Stimulated activated CD8-positive, alpha-beta memory T cell treated with anti-CD3 and anti-CD28 coated beads, Interleukin-12 subunit alpha, Interleukin-12 subunit beta, amount 100 ng/mL, for 1 hour (primary cell): ENCODE measurements at places on chromosomes 1 and 21.

GRCh38 chr1:59596956-59597355 is 217.8 kb upstream of the HOOK1 start:
- DNase-seq, result no peak

- no peak for DNase-seq
Observed at GRCh38 chr1:21123287-21123948, 53.3 kb downstream of the EIF4G3 start.

DNA sequence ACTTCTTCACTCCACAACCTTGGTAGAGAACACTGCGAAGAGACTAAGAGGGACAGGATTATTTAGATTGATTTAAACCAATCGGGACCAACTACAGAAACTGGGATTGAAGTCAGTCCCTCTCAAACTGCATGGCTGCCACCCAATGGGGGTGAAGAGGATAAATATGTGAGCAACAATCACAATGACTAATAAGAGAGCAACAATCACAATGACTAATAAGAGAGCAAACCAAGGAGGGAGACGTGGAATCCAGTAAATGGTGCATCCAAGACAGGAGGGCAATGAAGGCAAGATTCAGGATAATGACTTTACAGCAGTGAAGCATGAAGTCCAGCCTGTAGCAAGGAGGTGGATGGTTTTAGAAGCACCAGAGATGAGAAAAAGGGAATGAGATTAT is 322.8 kb downstream of the TTLL7 start:
- DNase-seq, result no peak

DNA sequence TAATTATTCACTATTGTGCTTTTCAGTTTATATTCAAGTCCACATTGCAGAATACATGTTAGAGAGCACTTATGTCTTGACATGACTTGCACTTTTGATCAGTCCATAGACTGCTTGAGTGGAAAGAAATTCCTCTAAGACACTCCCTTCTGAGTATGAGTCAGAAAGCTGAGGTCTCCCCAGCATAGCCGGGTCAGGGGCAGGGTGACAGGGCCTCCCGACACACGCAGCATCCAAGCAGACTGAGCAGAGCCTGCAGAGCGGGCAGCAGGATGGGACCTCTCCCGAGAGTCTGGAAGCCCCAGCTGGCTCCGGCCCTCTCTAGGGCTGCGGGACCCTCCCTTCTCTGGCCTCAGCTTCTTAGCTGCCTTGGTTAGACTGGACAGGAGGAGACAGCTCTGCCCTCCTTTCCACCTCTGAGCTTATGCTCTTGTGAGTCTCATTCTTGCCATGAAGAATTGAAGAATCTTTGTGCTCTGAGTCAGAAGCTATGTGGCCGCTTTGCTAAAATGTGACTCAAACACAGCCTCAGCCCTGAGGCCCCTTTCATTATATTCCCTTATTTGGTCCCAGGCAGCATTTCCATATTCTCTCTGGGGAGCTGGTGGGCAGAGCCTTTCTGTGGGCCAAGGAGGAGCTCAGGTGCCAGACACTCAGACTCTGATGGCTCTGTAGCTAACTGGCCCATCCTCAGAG is 11.2 kb upstream of the CAPN2 start:
- no peak for DNase-seq

DNA sequence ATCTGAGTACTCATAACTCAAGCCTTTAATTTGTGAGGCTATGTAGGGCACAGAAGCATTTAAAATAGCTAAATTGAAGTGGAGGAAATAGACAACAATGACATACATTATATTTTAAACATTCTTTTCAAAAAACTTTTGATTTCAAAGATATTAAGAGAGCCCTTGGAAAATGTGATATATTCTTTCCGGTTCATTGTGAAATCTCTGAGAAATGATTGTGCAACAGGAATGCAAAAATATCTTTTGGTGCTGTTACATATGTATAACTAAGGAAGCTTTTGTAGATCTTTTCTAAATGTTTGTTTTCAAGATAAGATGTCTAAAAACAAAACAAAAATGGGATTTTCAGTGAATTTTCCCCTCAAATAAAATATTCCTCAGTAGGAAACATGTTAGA is 185.2 kb downstream of the LEPR start:
- DNase-seq, result no peak

DNA sequence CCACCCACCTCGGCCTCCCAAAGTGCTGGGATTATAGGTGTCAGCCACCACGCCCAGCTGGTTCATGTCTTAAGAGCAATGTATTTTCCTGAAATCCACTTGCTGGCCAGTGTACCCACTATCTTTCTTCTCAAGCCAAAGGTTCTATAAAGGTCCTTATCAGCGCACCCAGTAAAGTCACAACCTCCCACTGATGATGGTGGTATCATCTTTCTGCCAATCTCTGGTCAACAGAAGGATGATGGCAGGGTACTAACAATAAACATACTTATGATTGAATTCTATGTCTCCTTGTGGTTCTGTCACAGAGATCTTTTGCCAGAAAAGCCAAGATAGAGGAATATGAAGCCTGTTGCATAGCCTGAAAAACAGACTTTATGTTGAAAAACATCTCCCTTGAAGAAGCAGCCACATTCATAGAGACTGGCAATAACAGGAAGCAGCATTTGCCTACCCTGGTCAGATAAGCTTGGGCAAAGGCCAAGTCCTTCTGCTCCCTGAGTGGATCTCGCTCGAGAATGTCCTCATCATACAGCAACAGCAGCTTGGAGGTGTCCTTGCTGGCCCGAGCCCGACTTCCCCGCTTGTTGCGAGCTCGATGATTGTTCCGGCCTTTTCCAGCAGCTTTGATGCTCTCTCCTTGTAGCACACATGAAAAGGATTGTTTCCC is 73.0 kb downstream of the DAP3 start:
- DNase-seq, result no peak

GRCh38 chr1:68166348-68166747 is 66.0 kb downstream of the WLS start:
- DNase-seq, result no peak

- DNase-seq, result no peak
Observed at GRCh38 chr1:59541161-59541560, 244.3 kb downstream of the FGGY start.

DNA sequence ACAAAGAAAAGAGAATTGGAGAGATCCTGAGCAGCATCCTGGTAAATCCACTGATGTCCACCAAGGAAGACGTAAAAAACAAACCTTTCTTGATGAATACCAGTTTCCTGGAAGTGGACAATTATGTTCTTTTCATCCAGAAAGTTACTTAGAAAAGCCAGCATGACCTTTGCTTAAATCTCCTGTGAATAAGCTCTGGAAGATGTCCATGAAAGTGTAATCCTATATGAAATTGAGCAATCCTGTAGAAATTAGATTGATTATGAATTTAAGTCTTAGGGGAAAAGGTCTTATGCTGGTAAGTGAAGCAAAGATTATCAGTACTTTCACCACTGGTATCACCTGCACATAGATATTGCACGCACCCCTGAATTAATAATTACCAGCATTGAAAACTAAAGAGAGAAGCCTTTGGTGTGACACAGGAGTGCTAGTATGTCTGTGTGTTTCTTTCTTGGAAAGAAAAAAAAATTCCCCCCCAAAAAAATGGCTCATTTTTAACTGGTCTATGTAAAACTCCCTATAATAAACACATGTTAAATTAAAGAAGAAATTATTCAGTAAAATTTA is 164.5 kb upstream of the LHX8 start:
- DNase-seq, result no peak

DNA sequence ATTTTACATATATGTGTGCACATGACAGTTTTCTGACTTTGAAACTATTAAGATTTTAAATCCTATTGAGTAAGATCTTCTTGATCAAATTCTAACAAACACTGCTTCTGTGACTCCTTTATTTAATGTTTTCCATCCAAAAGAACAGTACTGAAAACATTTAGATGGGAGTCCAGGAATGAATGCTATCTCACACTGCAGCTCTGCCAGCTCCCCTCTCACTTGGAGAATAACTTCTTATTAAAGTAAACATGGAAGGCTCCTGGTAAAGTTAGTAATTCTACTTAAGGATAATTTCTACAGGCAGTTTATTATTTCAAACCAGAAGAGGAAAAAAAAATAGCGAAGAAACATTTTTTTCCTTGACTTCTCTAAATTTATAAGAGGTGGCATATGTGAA is 349.1 kb downstream of the DPYD start:
- no peak for DNase-seq

- no peak for DNase-seq
Observed at GRCh38 chr1:39076127-39076798, 50.1 kb downstream of the NDUFS5 start.

- DNase-seq, result no peak
Observed at GRCh38 chr21:45482899-45483821, 59.1 kb downstream of the SLC19A1 start.
